ENCODE measurements at places on chromosomes 3 and 15.

- no peak for DNase-seq
These were observed 17.6 kb downstream of the EXOSC7 start for GRCh38 chr3:44993471-44994205.

GRCh38 chr3:66443118-66443803, 57.6 kb downstream of the LRIG1 start:
- no peak for DNase-seq

DNA sequence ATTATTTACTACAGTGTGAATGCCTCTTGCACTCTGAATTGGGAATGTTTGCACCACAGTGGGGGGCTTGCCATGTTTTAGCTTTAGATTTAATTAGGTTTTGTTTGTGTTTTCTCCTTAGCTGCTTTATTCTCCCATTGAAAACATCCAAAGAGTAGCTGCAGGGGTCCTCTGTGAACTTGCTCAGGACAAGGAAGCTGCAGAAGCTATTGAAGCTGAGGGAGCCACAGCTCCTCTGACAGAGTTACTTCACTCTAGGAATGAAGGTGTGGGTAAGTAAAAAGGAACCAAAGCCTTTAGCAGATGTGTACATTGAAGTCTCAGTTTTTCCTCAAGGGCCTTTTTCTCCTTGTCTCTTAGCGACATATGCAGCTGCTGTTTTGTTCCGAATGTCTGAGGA, 36.9 kb downstream of the CTNNB1 start:
- no peak for DNase-seq

GRCh38 chr3:95319921-95320494, 1257.1 kb downstream of the NSUN3 start:
- no peak for DNase-seq

GRCh38 chr3:72746430-72747411, 101.5 kb downstream of the SHQ1 start:
- no peak for DNase-seq

GRCh38 chr3:100634493-100635272, 25.3 kb downstream of the ADGRG7 start:
- DNase-seq, result no peak

DNA sequence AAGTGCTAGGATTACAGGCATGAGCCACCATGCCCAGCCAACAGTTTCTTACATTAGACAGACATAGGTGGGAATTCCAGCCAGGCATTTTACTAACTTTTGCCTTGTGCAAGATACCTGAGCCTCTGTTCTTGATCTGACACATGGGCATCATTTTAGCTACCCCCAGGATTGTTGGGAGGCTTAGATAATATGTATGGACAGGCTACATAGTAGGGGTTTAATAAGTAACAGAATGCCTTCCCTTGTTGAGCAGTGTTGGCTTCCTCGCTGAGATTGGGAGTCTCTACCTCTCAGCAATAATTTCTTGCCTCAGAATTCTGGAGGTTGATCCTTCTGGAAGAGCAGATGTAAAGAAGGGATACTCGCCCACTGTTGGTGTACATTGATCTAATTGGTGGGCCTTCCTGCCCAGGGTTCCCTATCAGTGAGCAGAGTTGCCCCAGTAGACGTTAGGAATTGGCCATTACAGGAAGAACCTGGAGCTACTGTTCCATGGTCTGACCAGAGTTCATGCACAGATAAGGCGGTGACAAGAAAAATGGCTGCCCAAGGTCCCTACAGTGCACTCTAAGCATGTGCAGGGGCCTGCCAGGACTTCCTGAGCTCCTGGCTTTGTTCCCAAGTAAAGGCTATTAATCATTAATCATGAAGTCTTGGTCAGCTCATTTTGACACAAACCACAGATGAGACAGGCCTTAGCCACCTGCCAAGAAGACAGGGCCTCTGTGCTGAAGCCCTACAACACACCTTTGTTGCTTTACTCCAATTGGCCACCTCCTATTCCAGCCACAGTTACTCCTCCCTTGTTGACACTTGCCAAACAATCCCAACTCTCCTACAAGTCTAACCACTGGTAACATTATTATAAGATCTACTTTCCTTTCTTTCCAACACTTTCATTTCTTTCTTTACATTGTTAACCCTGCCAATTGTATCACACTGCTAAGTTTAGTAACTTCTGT, 5.0 kb upstream of the IL17RE start:
- no peak for DNase-seq

- no peak for DNase-seq
These were observed 14.1 kb downstream of the LCMT2 start for GRCh38 chr15:43316016-43316970.

GRCh38 chr3:59056706-59057105, 6.9 kb upstream of the CFAP20DC start:
- DNase-seq, result no peak

DNA sequence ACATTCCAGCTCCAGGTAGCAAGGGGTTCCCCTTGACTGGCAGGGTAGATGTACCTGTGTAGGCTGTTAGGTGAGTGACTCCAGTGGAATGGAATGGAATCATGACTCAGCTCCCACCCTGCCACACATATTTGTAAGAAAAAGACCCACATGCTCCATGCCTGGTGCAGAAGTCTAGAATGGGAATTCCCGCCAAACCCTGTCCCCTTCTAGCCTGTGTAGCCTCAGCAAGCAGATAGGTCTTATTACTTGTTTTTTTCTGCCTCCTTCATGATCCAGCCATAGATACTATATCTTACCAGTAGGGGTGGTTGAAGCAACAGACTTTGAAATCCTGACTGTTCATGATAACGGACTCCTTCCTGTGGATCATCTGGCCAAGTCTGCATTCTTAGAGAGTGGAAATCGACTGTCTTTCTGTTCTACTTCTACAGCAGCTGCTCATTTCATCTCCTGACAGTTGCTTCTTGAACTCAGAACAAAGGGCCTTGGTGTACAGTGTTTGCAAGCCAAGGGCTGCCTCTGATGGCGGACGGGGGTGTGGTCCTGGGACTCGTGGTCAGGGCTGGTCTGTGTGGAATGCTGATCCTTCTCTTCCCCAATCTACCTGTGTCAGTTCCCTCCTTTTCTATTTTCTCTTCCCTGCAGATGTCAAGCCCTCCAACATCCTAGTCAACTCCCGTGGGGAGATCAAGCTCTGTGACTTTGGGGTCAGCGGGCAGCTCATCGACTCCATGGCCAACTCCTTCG, 16.3 kb downstream of the SNAPC5 start:
- no peak for DNase-seq

- peak; percentile 19 for DNase-seq
These were observed 15.0 kb downstream of the CHST13 start for GRCh38 chr3:126538966-126539365.

DNA sequence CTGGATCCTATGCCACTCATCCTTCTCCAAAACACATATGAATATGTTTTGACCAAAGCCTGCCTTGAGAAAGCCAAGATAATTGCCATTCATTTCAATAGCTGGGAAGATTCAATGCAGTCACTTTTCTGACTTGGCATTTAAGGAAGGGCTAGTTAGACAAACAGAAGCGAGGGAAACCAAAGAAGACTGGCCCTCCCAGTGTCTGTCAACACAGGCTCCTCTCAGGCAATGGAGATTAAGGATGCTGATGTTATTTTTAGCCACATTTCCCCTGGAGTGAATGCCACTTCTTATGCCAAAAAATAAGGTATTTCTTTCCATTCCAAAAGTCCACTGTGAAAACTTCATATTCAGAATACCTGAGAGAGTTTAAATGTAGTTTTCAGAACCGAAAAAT, 101.7 kb downstream of the P3H2 start:
- no peak for DNase-seq

DNA sequence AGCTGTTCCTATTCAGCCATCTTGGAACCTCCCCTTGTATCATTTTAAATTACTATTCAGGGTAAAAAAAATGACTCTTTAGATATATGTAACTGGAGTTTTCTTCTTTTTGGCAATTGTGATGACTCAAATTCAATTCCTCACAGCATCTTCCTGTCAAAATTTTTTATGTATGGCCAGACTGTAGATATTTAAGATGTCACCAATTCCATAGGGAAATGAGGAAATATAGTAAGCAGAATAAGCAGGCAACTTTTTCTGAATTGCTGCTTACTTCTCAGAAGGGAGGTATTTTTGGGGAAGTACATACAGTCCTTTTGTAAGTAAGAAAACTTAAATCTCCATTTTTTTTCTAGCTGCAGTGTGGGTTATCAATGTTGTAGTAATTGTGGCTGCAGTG, 28.8 kb downstream of the EAF2 start:
- DNase-seq, result no peak

DNA sequence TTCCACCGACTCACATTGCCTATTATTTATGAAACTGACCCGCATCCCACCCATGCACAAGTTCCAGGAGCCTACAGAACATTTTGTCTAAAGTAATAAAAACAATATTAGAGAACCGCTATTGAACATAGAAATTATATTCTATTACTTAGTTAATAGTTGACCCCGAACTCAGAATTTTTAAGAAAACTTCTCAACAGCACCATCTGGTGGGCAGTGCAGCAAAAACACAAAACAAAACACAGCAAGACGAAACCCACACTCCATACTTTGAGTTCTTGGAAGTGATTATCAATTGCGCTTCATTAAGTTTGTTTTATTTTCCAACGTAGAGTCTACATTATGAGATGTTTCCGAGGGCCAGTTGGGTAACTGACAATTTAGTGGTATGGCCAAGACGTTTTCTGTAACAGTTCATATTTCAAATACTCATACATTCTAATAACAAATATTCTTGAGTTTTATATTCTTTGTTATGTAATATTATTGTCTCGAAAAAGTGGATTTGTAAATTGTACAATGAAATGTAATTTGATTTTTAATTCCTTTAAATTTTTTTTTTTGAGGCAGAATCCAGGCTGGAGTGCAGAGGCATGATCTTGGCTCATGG, 24.0 kb upstream of the C3orf70 start:
- DNase-seq, result peak; percentile 58

GRCh38 chr3:188259596-188259995, 105.6 kb downstream of the LPP start:
- DNase-seq, result no peak

DNA sequence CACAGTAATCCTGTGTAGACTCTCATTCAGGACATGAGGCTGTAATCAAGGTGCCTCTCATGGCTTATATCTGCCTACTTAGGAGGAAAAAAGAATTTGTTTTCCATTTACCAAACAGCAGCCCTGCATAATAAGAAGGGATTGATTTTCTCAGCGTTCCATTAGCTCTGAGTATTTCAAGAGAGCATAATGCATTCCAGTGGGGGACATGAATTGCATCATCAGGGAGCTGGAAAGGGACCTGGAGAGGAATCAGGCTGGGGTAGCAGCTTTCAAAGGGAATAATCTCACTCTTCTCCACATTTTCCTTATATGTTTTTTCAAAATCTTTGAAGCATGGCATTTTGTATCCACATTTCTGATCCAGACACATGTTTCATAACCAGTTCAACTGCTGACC, 150.6 kb upstream of the ANKRD28 start:
- no peak for DNase-seq

- DNase-seq, result no peak
These were observed 143.4 kb downstream of the NSMCE3 start for GRCh38 chr15:29126208-29126536.

- no peak for DNase-seq
These were observed 8.6 kb downstream of the ZNF445 start for GRCh38 chr3:44468572-44469520.

- no peak for DNase-seq
These were observed 60.4 kb downstream of the LYZL4 start for GRCh38 chr3:42349765-42350594.

DNA sequence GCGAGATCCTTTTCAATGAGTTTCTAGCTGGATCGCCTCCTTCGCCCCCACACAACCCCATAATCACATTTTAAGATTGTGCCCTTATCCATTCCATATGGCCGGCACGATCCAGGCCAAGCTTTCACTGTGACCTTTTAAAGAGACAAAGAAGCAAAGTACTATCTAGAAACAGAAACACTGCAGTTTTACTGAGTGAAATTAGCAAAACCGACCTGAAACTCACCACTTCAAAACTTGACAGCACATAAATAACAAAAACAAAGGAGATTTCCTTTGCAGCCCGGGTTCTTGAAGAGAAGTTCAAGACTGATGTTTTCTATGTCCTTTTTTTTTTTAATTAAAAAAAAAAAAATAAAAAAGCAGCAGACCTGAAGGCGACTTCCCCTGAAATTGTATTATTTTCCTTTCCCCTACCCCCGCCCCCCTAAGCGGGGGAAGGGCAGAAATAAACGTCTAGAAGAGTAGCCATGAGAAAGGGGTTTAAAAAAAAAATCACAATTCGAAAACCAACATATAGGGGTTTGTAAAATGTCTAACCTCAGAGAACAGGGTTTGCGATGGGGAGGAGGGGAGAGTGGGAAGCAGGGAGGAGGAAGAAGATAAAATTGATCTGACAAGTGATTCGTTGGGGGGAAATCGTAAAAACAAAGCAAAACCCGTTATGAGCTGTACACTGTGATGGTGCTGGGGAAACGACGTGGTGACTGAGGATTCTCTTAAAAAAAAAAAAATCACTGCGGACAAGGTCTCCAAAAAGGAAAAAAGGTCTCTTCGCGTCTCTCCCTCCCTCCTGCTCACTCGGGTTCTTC, 1.5 kb downstream of the SATB1 start:
- peak; percentile 54 for DNase-seq

GRCh38 chr15:67968966-67969365, 85.1 kb upstream of the PIAS1 start:
- no peak for DNase-seq

- peak; percentile 51 for DNase-seq
These were observed 95.4 kb downstream of the HCN4 start for GRCh38 chr15:73273181-73274002.

DNA sequence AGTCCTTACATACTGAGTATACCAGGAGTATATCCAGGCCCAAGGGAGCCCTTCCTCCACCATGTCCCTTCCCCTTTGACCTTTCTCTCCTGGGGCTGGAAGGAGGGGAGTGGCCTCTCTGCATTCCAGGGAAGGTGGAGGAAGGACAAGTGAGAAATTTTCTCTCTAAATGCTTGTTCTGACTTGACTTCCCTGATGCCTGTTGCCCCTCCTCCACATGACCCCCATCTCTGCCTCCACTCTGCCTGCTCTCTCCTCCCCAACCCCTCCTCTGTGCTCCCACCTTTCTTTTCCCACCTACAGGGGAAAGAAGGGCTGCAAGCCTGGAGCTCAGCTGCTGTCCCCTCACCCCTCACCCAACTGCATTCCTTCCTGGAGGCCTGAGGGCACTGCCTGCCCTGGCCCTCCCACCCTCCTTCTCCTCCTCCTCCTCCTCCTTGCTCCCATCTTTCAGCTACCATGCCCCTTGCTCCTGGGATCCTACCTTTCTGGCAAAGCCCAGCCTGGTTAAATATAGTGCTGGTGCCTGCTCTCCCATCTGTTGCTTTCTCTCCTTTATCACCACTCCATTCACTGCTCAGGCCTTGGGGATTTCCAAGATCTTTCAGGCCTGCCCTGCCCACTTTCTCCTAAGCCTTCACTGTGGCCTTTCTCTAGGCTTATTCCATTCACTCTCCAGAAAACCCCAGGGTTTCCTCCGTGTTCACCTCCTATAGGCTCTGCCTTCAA, 8.5 kb upstream of the DAG1 start:
- no peak for DNase-seq
